Activated CD8-positive, alpha-beta memory T cell treated with anti-CD3 and anti-CD28 coated beads for 1 hour (primary cell): ENCODE measurements at places on chromosomes 12 and 14.

- DNase-seq = no peak
These were observed 591.0 kb upstream of the ATP2B1 start for GRCh38 chr12:90299666-90300065.

GRCh38 chr14:75188520-75189268 lies 12.3 kb upstream of the TMED10 start:
- no peak for DNase-seq

DNA sequence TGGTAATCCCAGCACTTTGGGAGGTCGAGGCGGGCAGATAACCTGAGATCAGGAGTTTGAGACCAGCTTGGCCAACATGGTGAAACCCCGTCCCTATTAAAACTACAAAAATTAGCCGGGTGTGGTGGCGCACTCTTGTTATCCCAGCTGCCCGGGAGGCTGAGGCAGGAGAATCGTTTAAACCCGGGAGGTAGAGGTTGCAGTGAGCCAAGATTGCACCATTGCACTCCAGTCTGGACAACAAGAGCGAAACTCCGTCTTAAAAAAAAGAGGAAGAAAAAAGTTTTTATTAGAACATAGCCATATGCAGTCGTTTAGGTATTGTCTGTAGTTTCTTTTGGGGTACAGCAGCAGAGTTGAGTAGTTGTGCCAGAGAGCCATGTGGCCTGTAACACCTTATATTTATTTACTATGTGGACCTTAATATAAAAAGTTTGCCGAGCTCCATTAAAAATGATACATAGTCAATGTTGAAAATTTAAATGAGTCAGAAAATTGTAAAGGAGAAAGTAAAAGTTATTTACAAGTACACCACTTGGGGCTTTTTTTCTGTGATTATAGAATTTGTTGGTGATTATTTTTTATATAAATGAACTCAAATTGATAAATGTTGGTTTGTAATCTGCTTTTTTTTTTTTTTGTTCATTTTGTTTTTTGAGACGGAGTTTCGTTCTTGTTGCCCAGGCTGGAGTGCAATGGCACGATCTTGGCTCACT lies 2.2 kb downstream of the ADIPOR2 start:
- no peak for DNase-seq

DNA sequence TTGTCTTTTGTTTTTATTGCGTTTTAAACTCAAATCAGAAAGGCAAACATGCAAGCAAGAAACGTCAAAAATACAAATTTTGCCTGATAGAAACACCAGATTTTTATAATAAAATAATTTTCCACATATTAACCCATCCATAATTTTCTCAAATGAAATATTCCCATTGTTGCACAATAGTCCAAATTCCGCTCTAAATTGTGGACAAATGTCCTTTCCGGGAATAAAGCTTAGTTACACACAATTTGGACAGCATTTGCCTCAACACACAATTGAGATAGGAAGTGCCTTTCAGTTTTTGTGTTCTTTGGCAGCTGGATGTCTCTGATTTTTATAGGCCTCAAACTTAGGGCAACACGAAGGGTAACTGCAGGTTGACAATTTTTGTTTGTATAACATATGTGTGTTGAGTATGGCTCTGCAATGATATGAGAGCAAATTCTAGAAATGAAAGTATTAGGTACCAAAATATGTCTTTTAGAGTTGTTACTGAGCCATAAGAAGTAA lies 105.8 kb downstream of the DIO2 start:
- no peak for DNase-seq

DNA sequence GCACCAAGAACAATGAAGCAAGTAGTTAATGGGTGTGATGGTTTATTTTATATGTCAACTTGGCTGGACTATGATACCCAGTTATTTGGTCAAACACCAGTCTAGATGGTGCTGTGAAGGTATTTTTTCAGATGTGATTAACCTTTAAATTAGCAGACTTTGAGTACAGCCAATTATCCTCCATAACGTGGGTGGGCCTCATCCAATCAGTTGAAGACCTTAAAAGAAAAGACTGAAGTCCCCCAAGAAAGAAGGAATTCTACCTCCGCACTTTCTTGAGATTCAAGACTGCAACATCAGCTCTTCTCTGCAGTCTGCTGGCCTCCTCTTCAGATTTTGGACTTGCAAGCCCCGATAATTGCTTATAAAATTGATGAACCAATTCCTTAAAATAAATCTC lies 47.5 kb downstream of the CD163L1 start:
- no peak for DNase-seq

DNA sequence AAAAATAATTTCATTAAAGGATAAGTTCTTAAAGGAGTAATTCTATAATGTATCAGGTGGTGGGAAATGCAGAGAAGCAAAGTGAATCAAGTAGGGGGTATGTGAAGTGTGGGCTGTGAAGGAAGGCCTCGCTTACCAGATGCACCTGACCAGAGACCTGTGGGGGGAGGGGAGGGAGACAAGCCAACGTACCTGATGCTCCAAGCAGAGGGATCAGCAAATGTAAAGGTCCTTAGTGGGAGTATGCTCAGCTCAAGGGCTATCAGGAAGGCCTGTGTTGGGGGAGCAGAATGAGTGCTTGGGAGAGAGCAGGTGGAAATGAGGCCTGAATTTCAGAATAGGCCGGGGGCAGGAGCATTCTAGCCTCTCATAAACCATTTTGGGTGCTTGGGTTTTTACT lies 57.1 kb downstream of the ANO4 start:
- no peak for DNase-seq

GRCh38 chr12:52835271-52836041 lies 1.3 kb upstream of the KRT79 start:
- no peak for DNase-seq

GRCh38 chr14:67934087-67934486 lies 114.5 kb downstream of the RAD51B start:
- no peak for DNase-seq

DNA sequence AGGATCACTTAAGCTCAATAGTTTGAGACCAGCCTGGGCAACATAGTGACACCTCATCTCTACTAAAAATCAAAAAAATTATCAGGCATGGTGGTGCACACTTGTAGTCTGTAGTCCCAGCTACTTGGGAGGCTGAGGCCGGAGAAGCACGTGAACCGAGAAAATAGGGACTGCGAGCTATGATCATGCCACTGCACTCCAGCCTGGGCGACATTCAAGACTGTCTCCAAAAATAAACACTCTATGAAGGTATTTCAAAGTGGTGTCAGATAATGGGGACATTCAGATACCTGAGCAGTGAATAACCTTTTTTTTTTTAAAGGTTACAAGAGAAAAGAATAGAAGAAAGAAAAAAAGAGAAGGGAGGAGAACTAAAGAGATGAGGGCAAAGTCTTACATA lies 98.1 kb downstream of the MED13L start:
- DNase-seq = no peak

GRCh38 chr12:52010152-52010622 lies 3.4 kb downstream of the TAMALIN start:
- DNase-seq = no peak

- DNase-seq = no peak
These were observed 8.0 kb upstream of the ITGA5 start for GRCh38 chr12:54427106-54427505.

DNA sequence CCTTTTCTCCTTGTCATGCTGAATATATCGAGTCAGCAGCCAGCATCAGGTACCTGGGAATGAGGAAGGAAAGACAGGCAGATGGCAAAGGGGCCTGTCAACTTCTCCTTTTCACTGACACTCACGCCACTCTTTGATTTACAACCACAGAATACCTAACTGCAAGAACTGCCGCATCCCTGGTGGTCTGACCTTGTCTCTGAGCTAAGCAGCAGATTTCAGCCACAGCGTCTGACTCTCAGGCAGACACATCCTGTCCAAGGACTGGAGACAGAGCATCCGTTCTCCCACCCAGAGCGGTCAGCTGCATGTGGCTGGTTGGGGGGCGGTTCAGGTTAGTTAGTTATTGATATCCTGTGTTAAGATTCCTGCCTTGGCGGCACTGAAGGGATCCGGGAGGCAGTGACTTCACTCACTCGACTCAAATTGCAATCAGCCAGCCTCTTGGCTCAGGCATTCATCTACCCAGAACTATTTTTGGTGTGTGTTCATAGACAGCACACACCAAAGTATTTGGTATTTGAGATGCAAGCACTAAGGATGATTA lies 11.2 kb upstream of the MAP1LC3B2 start:
- no peak for DNase-seq

DNA sequence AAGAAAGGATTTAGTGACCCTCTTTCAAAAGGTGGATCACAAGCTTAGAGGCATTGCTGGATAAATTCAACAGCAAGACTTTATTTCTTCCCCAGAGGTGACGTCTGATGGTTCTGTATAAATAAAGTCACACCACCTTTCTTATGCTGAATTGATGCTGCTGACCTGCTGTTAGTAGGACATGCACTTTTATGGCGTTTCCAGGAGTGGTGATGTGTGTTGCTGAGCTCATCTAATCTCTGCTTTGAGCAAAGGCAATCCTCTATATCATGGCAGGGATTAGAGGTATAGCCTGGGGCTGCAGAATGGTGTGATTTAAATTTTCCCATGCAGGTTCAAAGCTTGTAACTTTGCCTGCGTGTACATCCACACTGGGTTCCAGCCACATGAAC lies 94.9 kb downstream of the ETV6 start:
- DNase-seq = no peak

DNA sequence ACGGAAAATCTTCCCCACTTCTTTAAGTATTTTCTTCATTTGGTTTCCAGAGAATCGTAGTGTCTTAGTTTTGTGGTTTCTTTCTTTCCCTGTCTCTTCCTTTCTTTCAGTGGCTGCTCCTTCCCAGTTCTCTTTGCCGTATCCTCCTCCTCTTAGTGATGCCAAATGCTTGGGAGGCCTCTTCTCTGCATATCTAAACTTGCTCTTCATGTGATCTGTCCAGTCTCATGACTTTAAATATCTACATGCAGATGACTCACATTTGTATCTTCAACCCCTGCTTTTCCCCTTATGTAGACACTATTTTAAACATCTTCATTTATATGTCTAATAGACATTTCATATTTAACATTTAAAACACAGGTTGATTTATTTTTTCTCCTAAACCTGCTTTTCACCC lies 149.2 kb downstream of the PTCSC3 start:
- no peak for DNase-seq
